ENCODE measurements at places on chromosomes 5 and 9.

DNA sequence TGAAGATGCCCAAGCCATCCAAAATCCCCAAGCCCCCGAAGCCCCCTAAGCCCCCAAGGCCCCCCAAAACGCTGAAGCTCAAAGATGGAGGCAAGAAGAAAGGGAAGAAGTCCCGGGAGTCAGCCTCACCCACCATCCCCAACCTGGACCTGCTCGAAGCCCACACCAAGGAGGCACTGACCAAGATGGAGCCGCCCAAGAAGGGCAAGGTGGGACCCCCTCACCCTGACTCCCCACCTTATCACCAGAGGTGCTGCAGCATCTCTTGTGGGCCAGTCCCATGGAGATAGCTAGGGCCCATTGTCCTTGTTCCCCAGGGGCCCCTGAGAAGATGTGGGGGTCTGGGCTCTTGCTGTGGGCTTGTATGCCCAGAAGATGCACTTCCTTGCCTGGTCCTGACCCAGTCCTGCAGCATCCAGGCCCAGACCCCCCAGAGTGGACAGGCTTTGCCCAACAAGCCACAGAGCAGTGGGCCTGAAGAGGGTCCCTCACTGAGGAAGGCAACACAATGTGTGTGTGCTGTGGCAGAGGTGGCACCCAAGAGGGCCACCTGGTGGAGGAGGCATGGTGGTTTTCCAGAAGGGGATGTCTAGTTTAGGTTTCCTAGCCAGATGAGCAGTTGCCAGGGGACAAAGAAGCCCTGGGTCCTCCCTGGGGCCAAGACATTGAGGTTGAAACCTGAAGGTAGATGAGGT lies 84.1 kb downstream of the PHF2 start:
- DNase-seq = no peak

- no peak for DNase-seq
Measured at GRCh38 chr9:111969061-111969460, 72.4 kb downstream of the UGCG start.

- DNase-seq = no peak
Measured at GRCh38 chr5:8906303-8906967, 639.4 kb downstream of the SEMA5A start.

GRCh38 chr5:156879665-156880285 lies 29.7 kb downstream of the PPP1R2B start:
- DNase-seq = no peak

GRCh38 chr5:176816791-176817347 lies 6.5 kb downstream of the UNC5A start:
- no peak for DNase-seq

All from activated T-helper 9 cell treated with anti-CD3 and anti-CD28 coated beads, Interleukin-2, amount 50 U/mL, for 16 hours (primary cell).